ENCODE measurements at places on chromosomes 16 and 17.

DNA sequence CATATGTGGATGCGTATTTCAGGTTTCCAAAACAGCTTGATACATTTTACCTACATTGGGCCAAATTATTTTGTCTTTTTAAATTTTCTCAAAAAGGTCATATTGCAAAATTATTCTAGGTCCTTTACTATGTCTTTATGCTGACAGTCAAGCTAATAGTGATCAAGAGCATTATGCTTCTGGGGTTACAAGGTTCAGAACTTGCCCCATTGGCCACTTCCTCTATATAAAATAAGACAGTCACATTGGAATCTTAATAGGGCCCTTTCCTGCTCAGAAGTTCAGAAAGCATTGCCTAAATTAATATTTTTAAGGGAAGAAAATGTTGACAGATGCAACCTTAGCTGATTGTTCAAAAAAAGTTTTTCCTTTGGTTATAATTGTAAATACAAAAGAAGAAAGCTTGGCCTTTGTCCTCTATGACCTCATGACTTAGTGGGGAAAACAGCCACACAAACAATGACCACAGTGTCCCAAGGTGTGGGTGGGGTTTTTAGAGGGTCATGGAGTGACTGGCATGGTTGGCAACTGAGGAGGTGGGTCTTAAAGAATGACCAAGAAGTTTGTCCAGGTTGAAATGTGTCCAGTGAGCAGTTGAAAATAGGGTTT is 11.8 kb upstream of the RAB11FIP4 start:
- no peak for DNase-seq

DNA sequence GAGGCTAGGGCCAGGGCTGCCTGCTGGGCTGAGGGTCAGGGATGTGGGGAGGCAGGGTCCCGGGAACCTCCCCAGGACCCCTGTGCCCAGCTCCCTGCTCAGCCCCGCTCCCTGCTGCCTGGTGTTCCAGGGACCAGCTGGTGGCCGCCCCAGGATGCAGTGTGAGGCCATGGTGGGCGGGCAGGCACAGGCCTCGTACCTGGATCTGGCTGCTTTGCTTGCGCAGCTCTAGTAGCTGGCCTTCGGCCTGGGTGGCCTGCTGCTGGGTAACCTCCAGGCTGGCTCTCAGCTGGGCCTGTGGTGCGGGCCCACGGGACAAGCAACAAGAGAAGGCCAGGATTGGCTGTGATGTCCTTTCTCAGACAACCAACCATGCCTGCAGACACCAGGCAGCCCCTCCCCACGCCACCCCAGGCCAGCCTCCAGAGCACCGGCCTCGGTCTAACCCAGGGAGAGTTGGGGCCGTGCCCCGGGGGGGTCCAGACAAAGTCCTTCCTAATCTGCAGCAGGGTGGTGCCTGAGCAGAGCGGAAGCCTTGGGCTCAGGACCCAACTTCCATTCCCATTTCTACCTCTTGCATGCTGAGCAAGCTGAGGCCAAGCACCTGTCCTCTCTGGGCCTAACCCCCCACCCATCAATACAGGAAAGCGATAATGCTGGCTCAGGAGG is 4.1 kb downstream of the TRIM65 start:
- DNase-seq: no peak

- no peak for DNase-seq
Observed at GRCh38 chr16:73122604-73123391, 74.9 kb upstream of the ZFHX3 start.

DNA sequence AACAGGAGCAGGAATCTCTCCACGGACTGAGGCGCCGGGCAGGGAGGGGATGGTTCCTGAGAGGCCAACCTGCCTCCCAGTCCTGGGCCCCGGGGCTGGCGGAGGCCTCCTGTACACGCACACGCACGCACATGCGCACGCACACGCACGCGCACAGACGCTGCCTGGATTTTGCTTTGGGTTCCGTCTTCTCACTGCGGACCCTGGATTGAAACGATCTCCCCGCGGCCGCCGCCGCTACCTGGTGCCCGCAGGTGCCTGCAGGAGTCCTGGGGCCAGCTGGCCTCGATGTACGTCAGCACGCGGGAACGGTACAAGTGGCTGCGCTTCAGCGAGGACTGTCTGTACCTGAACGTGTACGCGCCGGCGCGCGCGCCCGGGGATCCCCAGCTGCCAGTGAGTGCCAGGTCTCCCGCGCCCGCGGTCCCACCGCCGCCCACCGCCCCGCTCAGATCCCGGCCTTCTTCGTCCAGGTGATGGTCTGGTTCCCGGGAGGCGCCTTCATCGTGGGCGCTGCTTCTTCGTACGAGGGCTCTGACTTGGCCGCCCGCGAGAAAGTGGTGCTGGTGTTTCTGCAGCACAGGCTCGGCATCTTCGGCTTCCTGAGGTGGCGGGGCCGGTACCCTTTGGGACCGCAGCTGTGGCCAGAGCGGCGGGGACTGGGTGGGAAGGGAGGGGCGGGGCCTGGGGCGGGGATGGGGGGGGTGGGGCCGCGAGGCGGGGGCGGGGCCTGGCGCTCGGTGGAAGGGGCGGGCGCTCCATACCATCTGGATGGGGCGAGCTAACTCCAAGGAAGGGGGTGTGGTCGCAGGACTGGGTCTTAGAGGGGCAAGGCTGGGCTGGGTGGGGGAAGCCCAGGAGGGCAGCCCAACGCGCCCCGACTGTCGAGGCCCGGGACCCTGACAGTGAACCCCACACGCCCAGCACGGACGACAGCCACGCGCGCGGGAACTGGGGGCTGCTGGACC is 12.3 kb downstream of the CES4A start:
- peak; percentile 28 for DNase-seq

DNA sequence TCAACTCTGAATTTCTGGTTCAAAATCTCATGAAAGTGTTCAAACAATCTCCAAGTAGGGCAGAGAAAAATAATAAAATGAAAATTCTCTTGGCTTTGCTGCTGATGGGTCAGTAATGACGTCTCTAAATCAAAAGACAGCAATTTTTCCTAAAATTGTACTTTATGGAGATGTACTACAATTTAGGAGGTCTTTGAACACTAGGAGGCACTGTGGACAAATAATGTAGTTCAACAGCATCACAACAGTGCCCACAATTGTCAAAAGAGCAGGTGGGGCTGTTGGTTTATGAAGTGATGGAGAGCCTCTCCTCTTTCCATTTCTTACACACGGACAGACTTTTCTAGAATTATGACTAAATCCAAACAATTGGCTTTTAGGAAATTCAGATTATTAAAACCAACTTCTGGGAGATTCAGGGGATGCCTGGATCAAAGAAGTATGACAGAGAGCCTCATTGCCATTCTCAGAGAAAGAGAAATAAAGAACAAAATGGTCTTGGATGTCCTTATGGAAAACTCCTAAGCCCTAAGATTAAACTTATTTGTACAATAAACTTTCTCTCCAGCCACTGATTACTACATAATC is 23.8 kb downstream of the EZH1 start:
- no peak for DNase-seq

GRCh38 chr16:65111306-65111705 is 10.6 kb downstream of the CDH11 start:
- DNase-seq: no peak

- no peak for DNase-seq
Observed at GRCh38 chr17:35735036-35735805, 3.8 kb downstream of the RASL10B start.

DNA sequence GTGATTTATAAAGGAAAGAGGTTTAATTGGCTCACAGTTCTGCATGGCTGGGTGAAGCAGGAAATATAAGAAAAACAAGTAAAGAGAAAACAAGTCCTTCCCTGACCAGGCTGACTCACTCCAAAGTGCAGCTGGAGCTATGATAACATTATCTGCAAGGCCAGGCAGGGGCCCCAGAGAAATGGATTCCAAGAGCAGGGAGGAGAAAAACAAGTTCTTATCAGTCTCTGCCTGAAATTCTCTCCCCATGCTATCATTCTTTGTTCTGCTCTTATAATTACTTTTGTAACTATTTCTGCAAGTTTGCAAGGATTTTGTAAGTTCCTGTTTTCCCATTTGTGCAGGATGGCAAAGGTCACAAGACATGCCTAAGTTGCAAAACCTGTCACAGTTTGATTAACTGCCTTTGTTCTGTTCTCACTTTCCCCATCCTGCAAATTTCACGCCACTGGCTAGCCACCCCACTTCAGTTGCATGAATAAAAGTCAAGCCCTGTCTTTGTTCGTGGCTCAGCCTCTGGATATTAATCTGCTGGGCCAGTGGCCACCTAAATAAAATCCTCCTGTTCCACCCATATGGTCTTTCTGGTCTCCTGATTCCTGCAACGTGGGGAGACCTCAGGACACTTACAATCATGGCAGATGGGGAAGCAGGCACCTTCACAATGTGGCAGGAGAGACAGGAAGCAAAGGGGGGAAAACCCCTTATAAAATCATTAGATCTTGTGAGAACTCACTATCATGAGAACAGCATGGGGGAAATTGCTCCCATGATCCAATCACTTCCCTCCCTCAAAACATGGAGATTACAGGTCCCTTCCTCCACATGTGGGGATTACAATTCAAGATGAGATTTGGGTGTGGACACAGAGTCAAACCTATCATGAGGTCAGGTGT is 13.1 kb downstream of the ABCA9 start:
- DNase-seq: no peak

- DNase-seq: no peak
Observed at GRCh38 chr17:10574324-10574723, 24.9 kb upstream of the MYH2 start.

DNA sequence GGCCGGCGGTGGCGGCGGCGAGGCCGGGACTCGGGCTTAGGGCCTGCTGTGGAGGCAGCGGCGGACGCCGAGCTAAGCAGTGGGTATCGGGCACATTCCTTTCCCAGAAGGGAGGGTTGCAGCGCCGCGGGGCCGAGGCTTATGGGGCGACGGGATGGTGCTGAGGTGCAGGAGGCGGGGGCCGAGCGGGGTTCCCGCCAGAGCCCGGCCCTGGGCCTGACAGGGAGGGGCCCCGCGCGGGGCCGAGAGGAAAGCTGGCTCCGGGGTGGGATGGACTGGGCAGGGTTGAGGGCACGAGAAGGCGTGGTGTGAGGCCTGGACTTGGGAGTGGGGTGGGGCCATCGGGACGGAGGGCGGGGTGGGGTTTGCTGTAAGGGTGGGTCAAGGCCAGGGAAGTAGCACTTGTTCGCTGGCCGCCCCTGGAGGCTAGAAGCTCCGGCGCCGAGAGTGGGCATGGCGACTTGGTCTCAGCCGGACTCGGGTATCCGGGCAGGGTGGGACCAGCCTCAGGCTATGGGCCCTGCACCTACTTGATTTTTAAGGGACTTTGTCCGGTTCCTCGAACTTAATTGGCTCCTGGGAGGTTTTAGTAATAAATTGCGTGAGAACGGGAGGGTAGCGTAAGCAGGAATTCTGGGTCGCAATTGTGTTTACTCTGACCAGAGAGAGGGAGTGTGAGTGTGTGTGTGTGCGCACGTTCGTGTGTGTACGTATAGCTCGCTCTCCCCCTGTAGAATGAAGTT is 396 bp downstream of the NFE2L1 start:
- peak; percentile 21 for DNase-seq

- DNase-seq: no peak
Observed at GRCh38 chr17:57864273-57864672, 14.4 kb upstream of the MRPS23 start.

GRCh38 chr17:81334391-81334901 is 39.3 kb upstream of the SLC38A10 start:
- DNase-seq: no peak

GRCh38 chr17:49505854-49506253 is 10.8 kb downstream of the NGFR start:
- no peak for DNase-seq

GRCh38 chr16:1078579-1079021 is 6.1 kb downstream of the SSTR5 start:
- no peak for DNase-seq

DNA sequence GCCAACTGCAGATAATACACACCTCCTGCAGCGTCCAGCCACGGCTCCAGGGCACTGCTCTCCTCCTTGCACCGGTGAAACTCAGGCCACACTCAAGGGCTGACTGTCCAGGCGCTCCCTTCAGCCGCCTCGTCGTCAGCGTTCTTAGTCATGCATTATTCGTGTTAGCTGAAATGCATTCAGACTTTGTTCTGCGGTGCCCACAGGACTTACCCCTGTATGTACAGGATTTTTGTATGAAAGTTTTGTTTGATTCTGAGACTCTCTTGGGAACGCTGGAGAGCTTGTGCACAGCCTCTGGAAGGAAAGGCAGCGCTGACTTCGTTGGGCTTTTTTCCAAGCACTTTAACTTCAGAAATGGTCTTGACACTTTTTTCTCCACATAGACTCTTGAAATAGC is 22.1 kb downstream of the CIBAR2 start:
- DNase-seq: no peak

DNA sequence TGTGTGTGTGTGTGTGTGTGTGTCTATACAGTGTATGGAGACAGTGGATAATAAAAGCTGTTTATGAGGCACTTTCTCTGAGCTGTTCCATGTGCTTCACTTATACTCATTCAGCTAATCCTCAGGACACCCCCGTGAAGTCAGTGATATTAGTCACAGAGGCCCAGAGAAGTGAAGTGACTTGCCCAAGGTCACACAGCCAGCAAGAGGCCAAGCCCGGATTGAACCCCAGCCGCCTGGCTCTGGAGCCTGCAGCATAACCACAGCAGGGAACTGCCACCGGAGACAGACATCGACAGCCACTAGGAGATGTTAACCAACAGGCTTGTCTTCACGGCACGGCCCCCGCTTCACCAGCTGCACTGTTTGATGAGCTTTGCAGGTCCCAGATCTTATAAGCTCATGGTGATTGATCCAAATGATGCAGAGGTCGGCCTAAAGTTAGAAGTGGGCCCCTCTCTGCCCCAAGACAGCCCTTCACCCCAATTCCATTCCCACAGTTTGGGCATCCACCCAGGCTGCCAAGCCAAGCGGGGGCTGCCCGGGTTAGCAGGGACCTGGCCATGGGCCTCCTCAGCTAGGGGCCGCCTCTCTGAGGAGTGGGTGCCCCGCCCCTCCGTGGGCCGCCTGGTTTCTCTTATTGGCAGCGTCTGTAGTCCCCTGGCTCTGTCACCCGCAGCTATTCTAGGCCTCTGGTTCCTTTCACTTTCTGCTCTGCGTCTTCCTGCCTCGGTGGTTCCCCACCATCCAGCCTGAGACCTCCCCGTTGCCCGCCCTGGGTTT is 30.9 kb downstream of the SOCS1 start:
- DNase-seq: peak; percentile 84

DNA sequence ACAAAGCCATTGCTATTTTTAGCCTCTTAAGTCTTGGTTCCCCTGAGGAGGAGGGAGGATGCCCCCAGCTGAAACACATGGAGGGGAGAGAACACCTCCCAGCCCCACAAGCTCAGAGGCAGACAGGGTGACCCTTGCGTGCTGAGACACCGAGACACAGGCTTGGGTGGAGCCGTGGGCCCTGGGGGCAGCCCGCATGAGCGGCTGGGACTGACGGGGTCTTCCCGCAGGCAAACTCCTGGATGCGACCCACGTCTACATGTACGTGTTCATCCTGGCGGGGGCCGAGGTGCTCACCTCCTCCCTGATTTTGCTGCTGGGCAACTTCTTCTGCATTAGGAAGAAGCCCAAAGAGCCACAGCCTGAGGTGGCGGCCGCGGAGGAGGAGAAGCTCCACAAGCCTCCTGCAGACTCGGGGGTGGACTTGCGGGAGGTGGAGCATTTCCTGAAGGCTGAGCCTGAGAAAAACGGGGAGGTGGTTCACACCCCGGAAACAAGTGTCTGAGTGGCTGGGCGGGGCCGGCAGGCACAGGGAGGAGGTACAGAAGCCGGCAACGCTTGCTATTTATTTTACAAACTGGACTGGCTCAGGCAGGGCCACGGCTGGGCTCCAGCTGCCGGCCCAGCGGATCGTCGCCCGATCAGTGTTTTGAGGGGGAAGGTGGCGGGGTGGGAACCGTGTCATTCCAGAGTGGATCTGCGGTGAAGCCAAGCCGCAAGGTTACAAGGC is 9.8 kb downstream of the SLC16A3 start:
- peak; percentile 47 for DNase-seq

- DNase-seq: no peak
Observed at GRCh38 chr17:44398692-44399691, 9.5 kb upstream of the ITGA2B start.

GRCh38 chr16:84320511-84320910 is 25.8 kb downstream of the WFDC1 start:
- DNase-seq: no peak

All from stimulated activated CD4-positive, alpha-beta T cell treated with anti-CD3 and anti-CD28 coated beads, Interleukin-12 subunit alpha, Interleukin-12 subunit beta, amount 100 ng/mL, for 24 hours (primary cell).